ENCODE measurements at places on chromosomes 5 and 9. TPM values are rescaled to one million over a fixed set of nuclear protein-coding genes. Genes with fewer than 3 reads are reported as not detected.

- DNase-seq, result no peak
These were observed 39.4 kb downstream of the NNT start for GRCh38 chr5:43642428-43642827.

Gene SHISAL2B
- not detected for total RNA-seq

DNA sequence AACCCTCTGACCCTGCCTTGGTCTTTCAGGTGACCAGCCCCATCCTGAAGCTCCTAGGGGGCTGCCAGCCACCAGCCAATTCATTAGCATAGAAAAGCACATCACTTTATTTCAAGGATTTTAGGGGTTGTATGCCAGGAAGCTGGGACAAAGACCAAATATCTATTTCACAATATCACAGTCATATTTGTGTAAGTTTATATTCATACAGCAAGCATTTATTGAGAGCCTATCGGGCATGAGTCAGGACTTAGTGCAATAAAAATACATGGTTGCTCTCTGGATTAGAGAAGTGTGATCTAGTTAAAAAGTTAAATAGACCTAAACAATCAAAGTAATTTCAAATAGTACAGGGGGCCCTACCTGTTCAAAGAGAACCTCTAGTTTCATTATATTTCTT, 113.8 kb downstream of the ERCC6L2 start:
- no peak for DNase-seq

GRCh38 chr9:3578786-3579185, 53.0 kb upstream of the RFX3 start:
- DNase-seq, result peak; percentile 16

Gene PRDM9
- total RNA-seq, result not detected

- peak; percentile 54 for DNase-seq
These were observed 91.8 kb downstream of the GLIS3 start for GRCh38 chr9:4207881-4208615.

Gene CLINT1
- total RNA-seq, result 47.6 TPM

DNA sequence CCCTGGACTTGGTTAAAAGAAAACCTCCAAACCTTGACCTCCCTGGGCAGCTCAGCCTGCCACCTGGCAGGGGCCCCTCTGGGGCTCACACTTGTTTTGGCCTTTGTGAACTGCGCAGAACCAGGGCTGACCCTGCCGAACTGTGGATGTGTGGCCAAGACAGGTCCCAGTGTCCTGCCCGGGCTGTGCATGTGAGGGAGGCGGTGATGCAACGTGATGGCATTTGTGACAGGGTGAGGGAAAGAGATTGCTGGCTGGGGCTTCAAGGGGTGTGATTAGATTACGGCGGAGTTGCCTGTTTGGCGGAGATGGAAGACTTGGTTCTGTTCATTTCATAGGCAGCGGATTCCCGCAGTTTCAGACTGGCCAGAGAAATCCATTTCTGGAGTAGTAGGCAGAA, 30.4 kb upstream of the NKX2-5 start:
- DNase-seq, result no peak

- DNase-seq, result no peak
These were observed 565.7 kb upstream of the FTMT start for GRCh38 chr5:121285801-121286521.

GRCh38 chr9:103991698-103992097, 102.4 kb upstream of the SMC2 start:
- DNase-seq, result no peak
